Activated T-helper 2 cell treated with anti-CD3 and anti-CD28 coated beads, Interferon-gamma antibody, Interleukin-2, Interleukin-4, amounts not matched to agents 10 μg/mL and 5 μg/mL and 100 μg/mL, durations not matched to agents 14 hours and 24 hours and 36 hours (primary cell): ENCODE measurements at places on chromosomes 7 and 10.

GRCh38 chr7:51045319-51046102 lies 262.8 kb upstream of the GRB10 start:
- no peak for DNase-seq

GRCh38 chr7:135217645-135218509 lies 6.6 kb upstream of the WDR91 start:
- no peak for DNase-seq

DNA sequence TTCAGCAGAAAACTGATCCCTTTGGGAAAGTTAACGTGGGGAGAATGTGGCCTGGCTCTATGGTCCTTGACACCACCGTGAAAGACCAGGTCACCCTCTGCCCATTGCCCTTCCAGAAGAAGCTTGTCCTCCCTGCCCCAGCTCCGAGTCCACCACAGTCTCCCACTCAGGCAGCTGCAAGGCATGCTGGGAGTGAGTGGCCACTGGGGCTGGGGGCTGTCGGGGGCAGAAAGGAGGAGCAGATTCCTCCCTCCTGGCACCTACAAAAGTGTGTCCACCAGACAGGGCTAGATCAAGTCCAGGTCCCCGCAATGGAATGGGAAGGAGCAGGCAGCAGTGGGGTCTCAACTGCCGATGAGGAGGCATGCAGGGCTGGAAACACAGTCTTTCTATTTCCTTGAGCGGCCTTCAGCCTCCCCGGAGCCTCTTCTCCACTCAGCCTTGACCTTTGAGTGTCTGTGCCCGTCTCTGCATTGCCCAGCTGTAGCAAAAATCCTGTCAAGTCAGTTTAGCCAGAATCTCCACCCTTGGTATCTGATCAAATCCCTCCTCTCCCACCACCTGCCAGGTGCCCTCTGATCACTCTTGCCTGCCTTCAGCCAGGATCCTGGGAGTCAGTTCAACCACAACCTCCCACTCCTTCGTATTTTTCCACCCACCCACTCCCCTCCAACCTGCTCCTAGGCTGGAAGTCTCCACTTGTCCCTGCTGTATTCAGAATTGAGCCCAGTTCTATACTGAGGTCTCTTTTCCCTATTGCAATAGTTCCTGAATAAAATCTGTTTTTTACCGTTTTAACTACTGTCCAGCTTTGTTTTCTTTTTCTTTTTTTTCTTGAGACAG lies 6.9 kb upstream of the ZNF316 start:
- DNase-seq: no peak

GRCh38 chr7:14400271-14400670 lies 410.8 kb upstream of the ETV1 start:
- no peak for DNase-seq

GRCh38 chr10:77504196-77504872 lies 133.3 kb downstream of the KCNMA1 start:
- no peak for DNase-seq

DNA sequence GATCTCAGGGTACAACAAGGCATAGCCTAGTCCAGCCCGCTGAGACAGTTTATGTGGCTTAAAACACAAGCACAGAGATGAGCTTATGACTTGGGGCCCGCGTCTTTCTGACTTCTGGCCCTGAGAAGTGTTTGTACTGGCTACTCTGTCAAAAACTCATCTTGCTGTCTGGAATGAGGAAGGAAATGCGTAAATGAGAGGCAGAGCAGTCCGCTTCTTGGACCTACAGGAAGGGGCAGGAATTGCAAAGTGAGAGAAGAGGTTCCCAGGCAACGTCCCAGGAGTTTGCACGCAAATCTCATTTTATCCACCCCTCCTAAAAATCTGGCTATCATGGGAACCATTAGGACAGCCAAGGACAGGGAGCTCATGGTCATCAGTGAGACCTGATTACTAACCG lies 5.5 kb downstream of the ANXA11 start:
- no peak for DNase-seq

DNA sequence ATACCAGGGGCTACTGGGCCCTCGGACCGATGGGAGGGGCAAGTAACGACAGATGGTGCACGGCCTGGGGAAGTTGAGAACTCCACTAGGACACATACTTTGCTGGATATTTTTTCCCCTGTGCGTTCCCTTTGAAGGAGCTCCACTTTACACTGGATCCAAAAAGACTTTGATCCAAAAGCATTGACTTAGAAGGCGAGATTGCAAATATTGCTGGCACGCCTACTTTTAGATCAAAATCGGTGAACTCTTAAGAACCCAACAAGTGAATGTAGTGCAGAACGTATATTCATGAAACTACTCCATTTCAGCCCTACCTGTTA lies 436 bp upstream of the SLC25A13 start:
- no peak for DNase-seq

DNA sequence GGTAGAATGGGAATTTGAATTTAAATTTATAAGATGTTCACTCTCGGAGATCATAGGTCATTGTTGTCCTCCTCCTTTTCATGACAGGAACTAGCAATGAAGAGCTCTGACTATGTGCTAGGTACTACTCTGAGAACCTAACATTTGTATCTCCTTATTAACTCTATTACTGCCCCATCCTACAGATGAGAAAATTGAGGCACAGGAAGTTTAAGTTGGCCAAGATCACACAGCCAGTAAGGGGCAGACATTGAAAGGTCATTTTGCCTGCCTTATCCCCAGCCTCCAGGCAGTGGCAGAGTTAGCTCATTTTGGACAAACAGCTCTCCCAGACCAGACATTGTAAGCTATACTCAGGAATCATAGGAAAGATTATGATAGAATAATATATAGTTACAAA lies 6.0 kb downstream of the SRGN start:
- DNase-seq: no peak

DNA sequence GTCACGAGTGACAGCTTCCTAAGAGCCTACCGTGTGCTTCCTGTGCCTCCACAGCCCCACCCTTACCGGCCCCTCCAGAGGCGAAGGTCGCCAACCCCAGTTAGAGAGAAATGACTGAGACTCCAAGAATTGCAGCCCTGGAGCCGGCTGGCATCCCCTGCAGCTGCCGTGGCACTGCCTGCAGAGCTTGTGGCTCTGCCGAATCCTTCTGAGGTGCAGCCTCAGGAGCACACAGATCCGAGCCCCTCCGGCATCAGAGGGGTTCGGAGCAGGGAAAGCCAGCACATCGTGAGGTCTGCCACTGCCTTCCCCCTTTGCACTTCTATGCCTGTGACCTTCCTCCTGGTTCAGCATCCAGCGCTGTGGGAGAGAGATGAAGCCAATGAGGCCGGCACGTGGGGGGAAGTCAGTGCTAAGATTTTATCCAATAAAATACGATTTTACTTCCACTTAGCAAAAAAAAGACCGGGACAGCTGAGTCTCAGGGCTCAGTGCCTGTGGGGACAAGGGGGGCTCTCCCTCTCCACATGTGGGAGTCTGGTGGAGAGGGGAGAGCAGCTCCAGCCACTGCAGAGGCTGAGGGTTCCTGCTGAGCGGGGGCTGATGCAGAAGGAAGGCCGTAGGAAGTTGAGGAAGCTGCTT lies 80.1 kb downstream of the TCERG1L start:
- no peak for DNase-seq

DNA sequence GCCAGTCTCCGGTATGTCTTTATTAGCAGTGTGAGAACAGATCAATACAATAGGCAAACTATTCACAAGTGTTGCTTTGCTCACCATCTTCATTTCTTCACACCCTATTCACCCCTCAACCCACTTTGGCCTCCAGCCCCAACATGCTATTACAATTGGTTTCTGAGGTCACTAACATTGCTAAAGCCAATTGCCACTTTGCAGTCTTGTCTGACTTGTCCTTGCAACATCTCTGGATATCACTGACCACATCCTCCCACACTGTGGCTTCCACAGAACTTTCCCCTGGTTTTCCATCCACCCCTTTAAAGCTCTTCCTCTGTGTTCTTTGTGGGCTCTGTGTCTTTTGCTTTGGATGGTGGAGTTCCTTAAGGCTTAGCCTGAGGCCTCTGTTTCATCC lies 5.2 kb upstream of the APBB1IP start:
- DNase-seq: no peak

- DNase-seq: no peak
Observed at GRCh38 chr10:126598009-126598408, 72.5 kb downstream of the C10orf90 start.

DNA sequence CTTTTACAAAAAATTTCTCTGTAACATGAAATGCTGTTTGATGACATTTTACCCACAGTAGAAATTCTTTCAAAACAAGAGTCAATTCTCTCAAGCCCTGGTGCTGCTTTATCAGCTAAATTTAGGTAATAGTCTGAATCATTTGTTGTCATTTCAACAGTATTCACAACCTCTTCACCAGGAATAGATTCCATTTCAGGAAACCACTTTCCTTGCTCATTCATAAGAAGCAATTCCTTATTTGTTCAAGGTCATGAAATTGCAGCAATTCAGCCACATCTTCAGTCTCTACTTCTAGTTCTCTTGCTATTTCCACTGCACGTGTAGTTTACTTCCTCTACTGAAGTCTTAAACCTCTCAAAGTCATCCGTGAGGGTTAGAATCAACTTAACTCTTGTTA lies 14.1 kb downstream of the STAG3 start:
- DNase-seq: no peak

DNA sequence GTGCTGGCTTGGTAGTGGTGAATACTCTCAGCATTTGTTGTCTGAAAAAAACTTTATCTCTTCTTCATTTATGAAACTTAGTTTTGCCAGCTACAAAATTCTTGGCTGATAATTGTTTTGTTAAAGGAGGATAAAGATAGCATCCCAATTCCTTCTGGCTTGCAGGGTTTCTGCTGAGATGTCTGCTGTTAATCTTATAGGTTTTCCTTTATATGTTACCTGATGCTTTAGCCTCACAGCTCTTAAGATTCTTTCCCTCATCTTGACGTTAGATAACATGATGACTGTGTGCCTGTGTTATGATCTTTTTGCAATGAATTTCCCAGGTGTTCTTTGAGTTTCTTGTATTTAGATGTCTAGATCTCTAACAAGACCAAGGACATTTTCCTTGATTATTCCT lies 9.9 kb upstream of the MRPS33 start:
- no peak for DNase-seq

DNA sequence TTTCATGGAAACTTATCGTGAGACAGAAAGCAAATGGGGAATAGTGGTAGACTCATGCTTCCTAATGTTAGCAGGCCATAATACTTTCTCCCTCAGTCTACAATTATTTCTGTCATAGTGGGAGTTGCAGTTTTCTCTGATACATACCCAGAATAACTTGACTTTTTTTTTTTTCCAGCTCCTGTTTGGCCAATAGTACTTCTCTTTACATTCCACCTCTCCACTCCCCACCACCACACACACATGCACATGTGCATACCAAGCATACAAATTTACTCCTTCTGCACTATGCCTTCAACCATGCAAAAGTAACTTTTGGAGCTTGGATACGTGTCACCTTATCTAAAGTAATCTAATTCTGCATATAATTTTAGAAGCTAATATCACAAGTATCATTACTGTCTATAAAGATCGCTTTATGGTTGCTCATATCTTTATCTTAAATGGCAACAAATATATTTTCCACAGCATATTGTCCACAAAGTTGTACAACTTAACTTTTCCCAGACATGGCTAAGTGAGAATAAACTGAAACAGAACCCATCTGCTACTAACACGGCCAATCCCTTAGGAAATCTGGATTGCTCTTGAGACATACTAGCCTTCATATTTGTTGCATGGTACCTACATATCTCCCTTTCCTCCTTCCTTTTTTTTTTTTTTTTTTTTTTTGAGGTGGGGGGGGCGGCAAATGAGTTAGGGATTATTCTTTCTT lies 49.0 kb downstream of the TES start:
- no peak for DNase-seq

GRCh38 chr10:118926903-118927302 lies 102.6 kb upstream of the NANOS1 start:
- no peak for DNase-seq

- DNase-seq: no peak
Observed at GRCh38 chr7:5677538-5678294, 103.7 kb downstream of the RNF216 start.

DNA sequence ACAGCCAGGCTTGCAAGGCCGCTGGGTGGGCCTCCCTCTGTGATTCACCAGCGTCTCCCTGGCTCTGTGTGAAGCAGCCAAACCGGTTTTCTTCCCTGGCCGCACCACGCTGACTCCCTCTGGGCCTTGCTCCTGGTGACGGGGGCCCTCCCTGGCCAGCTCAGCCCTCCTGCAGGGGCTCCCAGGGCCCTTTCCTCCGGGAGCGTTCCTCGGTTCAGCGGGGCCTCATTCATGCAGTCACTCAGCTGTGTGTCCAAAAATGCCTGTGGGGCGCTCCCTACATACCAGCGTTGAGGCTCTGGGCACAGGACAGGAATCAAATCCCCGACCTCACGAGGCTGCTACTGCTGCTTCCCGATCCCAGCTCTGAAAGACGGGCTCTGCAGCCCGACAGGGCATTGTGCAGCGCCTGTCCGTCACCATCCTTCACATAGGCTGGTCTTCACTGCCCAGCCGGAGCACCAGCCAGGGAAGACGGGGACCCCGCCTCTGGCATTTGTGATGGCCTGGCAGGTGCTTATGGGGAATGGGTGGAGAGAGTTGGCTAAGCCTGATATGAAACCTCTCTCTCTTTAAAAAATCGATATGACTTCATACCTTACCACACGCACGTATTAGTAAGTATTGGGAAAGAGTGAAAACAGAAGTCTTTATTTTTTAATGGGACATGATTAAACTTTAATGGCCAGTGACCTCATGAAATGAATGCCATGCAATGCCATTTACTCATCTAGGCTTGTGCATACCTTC lies 110.0 kb upstream of the SHH start:
- no peak for DNase-seq

GRCh38 chr7:52747817-52748216 lies 287.6 kb upstream of the POM121L12 start:
- DNase-seq: no peak

- DNase-seq: no peak
Observed at GRCh38 chr7:37927773-37928444, 7.5 kb downstream of the EPDR1 start.
